ENCODE measurements at places on chromosomes 7 and 10. TPM values are rescaled to one million over a fixed set of nuclear protein-coding genes. Genes with fewer than 3 reads are reported as not detected.

The ARPC1B gene
- 3.6 TPM for polyA plus RNA-seq

The VAX1 gene
- 0.70 TPM for polyA plus RNA-seq

The AS3MT gene
- 16.9 TPM for polyA plus RNA-seq

The GLCCI1 gene
- polyA plus RNA-seq = 37.2 TPM

The DPP6 gene
- 20.4 TPM for polyA plus RNA-seq

The OR2A12 gene
- not detected for polyA plus RNA-seq

The LDB3 gene
- not detected for polyA plus RNA-seq

The CNPY1 gene
- 4.2 TPM for polyA plus RNA-seq

The NPC1L1 gene
- polyA plus RNA-seq = 0.20 TPM

The AFAP1L2 gene
- 1.2 TPM for polyA plus RNA-seq

The GATAD1 gene
- 31.3 TPM for polyA plus RNA-seq

The AKR1C4 gene
- polyA plus RNA-seq = not detected

The KCTD7 gene
- 89.4 TPM for polyA plus RNA-seq

The SLC26A3 gene
- not detected for polyA plus RNA-seq

Measured in neural cell (in vitro differentiated cells).